ENCODE measurements at places on chromosomes 4 and X.

DNA sequence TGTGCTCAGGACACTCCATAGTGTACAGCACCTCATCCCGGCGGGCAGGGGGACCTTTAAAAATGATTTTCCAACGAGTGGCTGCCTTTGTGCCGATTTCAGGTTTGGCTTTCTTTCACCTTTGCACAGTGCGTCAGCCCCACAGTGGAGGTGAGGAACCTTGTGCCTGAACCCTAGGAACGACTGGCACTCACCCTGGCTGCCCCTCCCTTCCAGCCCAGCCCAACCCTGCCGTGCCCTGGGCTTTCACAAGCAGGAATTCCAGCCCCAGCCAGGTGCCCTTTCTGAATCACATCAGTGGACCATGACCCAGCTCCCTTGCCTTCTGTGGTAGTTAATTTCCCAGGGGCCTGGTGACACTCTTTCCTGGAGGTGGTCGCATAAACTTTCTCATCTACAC lies 1.3 kb downstream of the TMEM164 start:
- peak; percentile 81 for DNase-seq

- DNase-seq = no peak
These were observed 284.2 kb upstream of the F9 start for GRCh38 chrX:139246295-139246694.

DNA sequence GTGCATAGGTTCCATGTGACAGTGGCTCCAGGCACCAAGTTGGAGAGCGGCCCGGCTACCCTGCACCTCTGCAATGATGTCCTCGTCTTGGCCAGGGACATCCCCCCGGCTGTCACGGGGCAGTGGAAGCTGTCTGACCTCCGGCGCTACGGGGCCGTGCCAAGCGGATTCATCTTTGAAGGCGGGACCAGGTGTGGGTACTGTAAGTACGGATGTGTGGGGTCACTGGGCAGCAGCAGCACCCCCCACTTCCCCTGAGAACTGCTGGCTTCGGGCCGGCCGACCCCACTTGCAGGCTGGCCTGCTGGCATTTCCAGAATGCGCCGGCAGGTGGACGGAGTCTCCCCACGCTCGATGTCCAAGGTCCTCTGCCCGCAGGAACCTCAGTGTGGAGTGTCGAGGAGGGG lies 13.2 kb downstream of the DOK7 start:
- no peak for DNase-seq

DNA sequence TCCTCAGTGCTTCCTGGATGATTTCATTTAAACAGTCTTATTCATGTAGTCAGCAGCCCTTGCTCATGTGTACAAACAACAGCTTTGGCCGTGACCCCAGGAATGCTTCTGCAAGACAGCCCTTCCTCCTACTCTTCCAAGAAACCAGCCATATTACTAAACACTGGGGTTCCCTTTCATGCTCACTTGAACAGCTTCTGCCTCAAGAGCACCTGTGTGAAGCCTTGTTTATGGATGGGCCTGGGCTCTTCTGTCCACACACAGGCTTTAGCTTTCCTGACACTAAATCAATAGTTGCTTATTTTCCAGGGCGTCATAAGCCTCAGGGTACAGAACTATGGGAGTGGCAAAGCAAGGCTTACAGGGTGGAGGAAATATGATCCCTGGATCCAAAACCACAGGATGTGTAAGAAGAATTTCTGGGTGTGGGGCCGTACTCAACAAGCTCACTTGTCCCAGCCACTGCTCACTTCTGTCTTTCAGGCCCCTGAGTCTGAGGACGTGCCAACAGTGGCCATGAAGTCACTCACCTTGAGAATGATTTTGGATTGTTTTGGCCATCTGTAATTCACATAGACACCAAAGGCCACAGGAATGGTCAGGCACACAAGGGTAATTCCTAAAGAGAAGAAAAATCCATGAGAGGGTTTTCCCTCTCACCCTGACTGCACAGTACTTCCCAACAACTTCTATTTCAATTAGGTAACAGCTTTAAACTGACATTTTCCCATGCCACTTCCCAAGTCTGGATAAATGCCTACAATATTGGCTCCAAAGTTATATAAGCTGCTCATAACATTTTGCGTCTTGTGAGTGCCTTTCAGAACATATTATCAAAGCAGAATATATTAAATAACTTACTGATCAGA lies 17.7 kb downstream of the SLC10A6 start:
- no peak for DNase-seq

All from right lobe of liver (tissue), 6 donors.